Kidney tubule cell (primary cell): ENCODE measurements at places on chromosomes 7 and 10.
A peak's percentile ranks its signal among the peaks of the same experiment; 100 is the strongest.

- DNase-seq: no peak
These were observed 59.0 kb downstream of the DNAJB9 start for GRCh38 chr7:108628678-108629077.

GRCh38 chr10:62112300-62112699, 156.3 kb downstream of the RTKN2 start:
- no peak for DNase-seq

- DNase-seq: no peak
These were observed 13.1 kb upstream of the GOT1 start for GRCh38 chr10:99443500-99443899.

- peak; percentile 85 for DNase-seq
These were observed 548.3 kb downstream of the SORCS3 start for GRCh38 chr10:105189463-105189800.

- peak; percentile 51 for DNase-seq
These were observed 32.8 kb downstream of the TMEM130 start for GRCh38 chr7:98836811-98837629.

- peak; percentile 72 for DNase-seq
These were observed 40.4 kb downstream of the HDAC9 start for GRCh38 chr7:18535810-18536415.

GRCh38 chr7:69693042-69693441, 94.8 kb downstream of the AUTS2 start:
- DNase-seq: no peak

GRCh38 chr10:24992512-24993133, 23.3 kb downstream of the ENKUR start:
- DNase-seq: no peak

DNA sequence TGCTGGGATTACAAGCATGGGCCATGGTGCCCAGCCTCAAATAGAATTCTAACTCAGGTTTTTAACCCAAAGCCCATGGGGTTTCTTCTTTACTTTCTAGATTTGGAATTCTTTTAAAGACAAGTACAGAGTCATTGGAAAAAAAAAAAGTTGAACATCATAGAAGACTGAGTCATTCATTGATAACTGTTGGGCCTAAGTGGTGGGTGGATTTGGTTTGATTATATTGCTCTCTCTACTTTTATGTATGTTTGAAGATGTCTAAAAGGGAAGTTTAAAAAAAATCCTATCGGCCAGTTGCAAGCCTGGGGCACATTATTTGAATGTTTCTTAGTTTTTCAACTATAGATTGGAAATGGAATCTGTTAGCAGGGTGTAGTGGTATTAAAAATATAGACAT, 49.7 kb downstream of the INPP5F start:
- DNase-seq: no peak

- DNase-seq: no peak
These were observed 184.1 kb downstream of the DOCK4 start for GRCh38 chr7:112022128-112022527.

- DNase-seq: no peak
These were observed 42.1 kb upstream of the SH2B2 start for GRCh38 chr7:102244601-102245000.

DNA sequence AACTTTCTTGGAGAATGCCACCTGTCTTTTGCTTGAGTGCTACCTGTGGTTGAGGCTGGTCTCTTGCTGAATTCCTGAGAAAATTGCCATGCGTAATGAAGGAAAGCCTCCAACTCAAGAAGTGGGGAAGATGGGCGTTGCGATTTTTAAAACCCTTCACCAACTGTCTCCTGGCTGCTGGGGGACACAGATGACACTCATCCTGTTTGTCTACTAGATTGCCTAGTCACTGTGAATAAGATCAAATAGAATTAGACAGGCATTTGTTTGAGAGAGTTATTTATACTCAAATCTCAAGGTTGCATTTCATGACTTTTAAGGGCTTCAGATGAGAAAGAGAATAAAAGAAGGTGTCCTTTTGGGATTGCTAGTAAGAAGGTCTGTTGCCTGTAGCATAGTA, 84.3 kb upstream of the MTPN start:
- DNase-seq: no peak

DNA sequence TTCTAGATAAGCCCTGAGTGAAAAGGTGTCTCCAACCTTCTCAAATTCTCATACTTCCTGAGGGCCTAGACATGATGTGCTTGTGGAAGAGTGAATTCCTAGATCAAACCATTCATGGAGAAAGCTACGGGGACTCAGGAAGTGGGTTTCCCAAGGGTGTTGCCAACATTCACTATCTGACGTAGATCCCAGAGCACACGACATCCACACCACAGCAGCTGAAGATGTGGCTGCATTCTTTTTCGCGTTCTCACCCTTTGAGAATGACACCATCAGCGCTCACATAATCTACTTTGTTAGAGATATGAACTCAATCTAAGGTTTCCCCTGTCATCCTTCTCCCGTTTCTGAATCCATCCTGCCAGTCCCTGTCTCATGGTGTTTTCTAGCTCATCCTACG, 290.8 kb downstream of the DNAJB6 start:
- no peak for DNase-seq

GRCh38 chr10:31830887-31831286, 97.7 kb downstream of the ARHGAP12 start:
- no peak for DNase-seq

DNA sequence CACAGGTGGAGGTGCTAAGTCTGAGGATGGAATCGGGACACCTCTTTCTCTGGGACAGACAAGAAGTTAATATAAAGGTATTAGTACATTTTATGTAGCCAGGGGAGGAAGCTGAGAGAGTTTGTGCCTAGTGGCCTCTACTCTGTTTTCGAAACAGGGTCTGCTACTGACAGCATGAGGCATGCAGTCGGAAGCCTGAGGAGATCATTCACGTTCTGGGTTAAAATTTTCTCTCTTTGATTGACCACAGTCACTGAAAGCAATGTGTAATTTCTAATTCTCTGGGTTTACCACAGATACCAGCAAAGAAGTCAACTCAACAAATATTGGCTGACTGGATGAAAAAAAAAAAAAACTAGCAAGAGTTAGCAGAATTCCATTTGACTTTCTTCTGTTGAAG, 53.3 kb upstream of the KCTD7 start:
- peak; percentile 24 for DNase-seq

GRCh38 chr7:4774658-4775249, 669 bp upstream of the AP5Z1 start:
- DNase-seq: peak; percentile 65

GRCh38 chr10:114499116-114499515, 94.8 kb upstream of the AFAP1L2 start:
- no peak for DNase-seq

DNA sequence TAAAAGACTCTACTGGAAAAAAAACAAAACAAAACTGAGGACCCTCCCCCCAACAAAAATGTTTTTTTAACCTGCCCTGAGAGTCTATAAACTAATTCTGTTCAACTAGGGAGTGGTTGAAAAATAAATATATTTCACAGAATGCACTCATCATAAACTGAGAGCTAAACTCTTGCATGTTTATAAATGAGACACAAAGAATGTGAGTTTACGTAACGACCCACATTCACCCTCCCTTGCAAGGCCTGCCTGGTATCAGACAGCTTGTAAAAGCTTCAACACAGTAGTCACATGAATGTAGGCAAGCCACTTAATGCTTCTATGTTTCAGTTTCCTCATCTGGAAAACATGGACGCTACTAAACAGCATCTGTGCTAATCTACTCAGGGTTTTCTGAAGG, 50.3 kb downstream of the JAZF1 start:
- no peak for DNase-seq

GRCh38 chr10:31341552-31341951, 22.5 kb downstream of the ZEB1 start:
- DNase-seq: no peak

- no peak for DNase-seq
These were observed 106.2 kb downstream of the ELAPOR2 start for GRCh38 chr7:86953219-86953618.

DNA sequence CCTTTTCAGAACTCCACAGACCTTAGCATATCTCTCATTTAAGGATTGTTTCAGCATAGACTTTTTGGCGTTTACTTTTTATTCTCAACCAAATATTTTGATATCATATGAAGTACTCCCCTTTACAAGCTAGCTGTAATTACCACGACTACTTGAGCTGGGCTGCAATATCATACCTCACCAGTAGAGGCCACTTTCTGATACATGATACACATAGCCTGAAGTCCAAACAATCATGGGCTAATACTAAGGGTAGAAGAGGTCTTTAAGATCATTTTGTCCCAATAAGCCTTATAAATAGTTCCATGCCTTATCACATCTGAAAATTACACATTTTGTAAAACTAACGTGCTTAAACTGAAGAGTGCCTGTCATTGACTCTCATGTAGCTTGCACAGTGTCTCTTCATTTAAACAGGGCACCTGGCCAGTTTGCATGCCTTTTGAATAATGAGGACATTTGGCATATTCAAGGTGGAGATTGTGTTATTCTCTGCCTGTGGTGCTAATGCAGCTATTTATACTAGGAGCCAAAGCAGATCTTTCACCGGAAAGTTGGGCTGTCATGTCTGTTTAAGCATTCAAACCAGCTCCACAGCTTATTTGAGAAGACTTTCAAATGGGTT, 403.7 kb upstream of the ZMIZ1 start:
- DNase-seq: peak; percentile 33

DNA sequence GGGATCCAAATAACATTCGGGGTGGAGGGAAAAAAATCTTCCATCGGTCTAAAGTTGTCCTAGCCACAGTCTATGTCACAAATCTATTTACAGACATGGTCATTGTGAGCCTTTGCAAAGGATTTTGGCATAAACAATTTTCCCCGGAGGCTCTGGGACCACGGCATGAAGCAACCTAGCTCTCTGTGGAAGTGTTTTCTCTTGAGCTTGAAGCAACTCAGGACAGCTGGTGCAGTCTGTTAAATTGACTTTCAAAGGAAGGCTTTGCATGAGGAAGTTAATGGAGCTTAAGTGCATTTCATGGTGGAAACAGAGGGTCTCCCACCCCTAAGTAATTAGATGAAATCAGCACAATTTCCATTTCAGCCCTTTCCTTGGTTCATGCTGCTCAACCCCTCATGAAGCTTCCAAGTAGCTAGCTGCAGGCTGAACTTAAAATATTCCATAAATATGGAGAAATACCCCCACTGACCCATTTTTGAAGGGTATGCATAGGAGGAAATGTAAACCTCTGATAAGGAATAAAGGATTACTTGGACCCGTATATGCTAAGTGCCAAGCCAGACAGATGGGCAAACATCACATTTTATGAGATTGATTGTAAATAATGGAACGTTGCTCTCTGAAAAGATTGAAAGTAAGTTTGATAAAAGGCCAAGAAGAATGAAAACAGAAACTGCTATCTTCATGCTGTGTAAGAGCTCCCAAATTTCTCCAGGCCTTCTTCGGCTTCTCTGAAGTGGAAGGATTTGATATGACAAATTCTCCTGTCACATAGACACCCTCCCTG, 39.9 kb downstream of the CCDC3 start:
- DNase-seq: no peak

DNA sequence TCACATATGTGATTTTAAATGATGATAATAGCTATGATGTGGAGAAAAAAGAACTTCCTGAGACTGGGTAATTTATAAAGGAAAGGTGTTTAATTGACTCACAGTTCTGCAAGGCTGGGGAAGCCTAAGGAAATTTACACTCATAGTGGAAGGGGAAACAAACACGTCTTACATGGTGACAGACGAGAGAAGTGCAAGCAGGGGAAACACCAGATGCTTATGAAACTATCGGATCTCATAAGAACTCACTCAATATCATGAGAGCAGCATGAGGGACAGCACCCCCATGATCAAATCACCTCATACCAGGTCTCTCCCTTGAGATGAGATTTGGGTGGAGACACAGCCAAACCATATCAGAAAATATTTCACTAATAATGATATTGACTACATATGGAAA, 4.1 kb upstream of the LIPN start:
- no peak for DNase-seq

DNA sequence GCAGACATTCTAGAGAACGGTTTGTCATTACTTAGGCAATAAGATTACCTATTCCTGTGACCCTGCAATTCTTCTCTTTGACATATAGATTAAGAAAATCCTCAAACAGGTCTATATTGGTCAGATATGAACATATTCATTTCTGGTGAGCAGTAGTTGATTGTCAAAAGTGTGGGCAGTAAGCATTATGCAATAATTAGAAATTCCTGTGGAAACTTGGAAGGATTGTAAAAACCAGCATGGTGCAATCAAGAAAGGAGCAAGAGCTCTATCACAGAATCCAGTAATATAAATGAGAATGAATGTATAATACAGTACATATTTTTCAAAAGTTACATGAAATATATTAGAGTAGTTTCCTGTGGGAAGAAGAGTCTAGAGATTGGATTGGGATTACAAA, 406.5 kb downstream of the SUGCT start:
- no peak for DNase-seq

DNA sequence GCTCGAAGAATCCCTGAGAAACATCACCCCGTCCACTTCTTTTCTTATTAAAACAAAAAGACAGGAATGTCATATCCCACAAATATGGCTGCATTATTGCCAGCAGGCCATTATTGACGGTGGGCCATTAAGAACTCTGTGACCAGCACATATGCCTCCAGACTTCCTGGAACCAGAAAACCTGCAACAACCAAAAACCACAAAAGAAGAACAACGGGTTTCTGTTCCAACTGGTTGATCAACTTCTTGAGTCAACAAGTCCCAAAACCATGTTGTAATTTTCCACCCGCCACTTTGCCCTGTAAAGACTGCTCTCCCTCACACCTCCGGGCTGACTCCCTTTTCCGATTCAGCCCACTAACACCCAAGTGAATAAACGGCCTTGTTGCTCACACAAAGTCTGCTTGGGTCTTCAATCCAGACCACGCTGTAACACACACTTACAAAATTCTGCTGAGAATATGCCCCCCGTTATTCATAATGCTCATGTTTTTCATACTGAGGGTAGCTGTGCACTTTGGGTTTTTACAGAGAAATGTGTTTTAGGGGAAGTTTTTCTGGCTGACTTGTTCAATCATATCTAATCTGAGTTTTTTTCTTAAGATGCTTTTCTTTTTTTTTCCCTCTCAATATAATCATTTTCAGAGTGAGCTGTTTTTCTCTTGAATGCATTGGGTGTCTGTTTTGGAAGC, 20.7 kb downstream of the ZNF107 start:
- DNase-seq: peak; percentile 25

- no peak for DNase-seq
These were observed 271.9 kb upstream of the MKI67 start for GRCh38 chr10:128398118-128398517.

GRCh38 chr7:137967143-137968018, 34.5 kb downstream of the CREB3L2 start:
- peak; percentile 95 for DNase-seq

DNA sequence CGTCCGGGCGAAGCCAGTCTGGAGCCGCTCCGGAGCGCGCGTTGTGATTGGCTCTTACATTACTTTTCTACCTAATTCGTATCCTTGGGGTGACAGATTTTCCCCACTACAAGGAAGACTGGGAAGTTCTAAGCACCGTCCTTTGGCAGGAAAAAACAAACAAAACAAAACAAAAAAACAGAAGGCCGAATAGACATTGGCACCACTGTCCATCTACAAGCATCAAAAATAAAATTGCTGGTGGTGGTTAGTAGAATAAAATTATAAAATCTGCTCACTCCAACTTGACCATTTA, 651 bp upstream of the SKAP2 start:
- DNase-seq: no peak

- no peak for DNase-seq
These were observed 31.5 kb downstream of the EPC1 start for GRCh38 chr10:32315424-32315823.

GRCh38 chr10:113765910-113766309, 14.4 kb downstream of the PLEKHS1 start:
- DNase-seq: no peak
